Jurkat, Clone E6-1 (cell line): ENCODE measurements at places on chromosomes 11 and 22.

DNA sequence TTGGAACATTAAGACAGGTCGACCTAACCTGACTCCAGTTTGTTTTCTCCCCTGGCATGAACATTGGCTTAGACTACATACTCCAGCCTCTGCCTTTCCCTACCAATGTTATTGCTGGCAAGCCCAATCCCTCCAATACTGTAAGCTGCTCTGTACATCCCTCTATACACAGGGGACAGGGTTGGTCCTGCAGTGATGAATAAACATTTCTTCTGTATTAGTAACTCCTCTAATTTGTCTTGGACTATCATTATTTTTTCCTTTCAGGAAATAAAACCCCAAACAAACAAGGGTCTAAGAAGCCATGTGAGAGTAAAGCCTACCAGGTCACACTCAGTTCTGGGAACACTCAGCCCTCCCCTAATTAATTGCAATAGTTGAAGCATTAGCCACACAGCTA lies 35.1 kb upstream of the FJX1 start:
- DNase-seq, result no peak

- no peak for DNase-seq
These were observed 226.0 kb upstream of the ANO3 start for GRCh38 chr11:26105762-26106423.

DNA sequence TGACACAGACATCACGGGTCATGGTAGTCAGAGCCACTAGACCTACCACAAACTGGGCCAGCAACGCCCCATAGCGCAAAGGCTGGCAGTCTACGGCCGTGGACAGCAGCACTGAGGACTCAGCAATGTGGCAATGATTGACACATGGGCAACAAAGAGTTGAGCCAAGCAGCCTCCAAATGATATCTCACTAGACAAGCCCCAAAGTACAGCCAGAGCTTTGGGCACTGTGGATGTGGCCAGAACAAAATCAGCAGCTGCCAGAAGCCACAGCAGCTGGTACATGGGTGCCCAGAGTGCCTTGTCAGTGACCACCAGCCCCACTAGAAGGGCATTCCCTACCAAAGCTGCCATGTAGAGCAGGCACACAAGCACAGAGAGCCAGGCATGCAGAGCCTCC lies 11.2 kb upstream of the UBQLNL start:
- DNase-seq, result no peak

GRCh38 chr22:29112121-29112520 lies 39.3 kb downstream of the KREMEN1 start:
- no peak for DNase-seq

DNA sequence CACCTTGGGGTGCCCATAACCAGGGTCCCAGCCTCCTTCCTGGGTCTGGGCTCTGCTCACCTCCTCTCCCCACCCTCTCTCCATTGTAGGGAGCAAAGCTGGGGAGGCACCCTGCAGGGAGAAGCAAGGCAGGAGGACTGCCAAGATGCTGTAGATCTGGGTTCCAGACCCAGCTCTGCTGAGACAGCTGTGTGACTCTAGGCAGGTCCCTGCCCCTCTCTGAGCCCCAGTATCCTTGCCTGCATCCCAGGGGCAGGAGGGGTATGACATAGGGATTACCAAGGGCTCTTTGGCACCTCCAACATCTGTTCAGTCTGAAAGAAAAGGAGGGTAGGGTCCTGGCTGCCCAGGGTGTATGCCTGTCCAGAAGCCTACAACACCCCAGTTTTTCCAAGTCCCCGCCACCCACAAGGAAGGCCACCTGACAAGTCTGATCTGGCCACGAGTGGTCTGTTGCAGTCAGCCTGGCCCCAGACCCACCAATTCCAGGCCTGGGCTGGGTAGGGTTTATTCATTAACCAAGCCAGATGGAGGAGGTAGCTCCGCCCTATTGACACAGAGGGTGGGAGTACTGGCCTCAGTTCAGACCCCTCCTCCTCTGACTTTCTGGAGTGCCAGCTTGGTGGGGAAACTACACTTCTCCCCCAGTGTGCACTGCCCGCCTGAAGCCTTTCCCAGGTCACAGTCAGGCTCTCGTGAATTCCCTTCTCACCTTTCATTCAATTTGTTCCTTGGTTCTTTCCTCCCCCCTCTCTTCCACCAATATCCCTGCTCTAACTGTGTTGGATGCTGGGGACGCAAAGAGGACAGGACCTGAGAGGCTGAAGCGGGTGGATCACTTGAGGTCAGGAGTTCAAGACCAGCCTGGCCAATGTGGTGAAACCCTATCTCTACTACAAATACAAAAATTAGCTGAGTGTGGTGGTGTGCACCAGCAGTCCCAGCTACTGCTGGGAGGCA lies 15.0 kb downstream of the STARD10 start:
- DNase-seq, result no peak
